ENCODE measurements at places on chromosomes 12 and 14.

GRCh38 chr12:25494926-25495325, 58.2 kb downstream of the LMNTD1 start:
- no peak for DNase-seq

- no peak for DNase-seq
Observed at GRCh38 chr14:75660238-75660629, 442 bp downstream of the ERG28 start.

GRCh38 chr12:10031771-10032175, 1.3 kb downstream of the CLEC9A start:
- DNase-seq, result no peak

GRCh38 chr14:105848570-105848969, 322.2 kb downstream of the TMEM121 start:
- DNase-seq, result no peak

- DNase-seq, result no peak
Observed at GRCh38 chr12:90331821-90332220, 623.2 kb downstream of the CCER1 start.

- no peak for DNase-seq
Observed at GRCh38 chr14:63164108-63164683, 40.0 kb upstream of the RHOJ start.

- no peak for DNase-seq
Observed at GRCh38 chr14:26067786-26068459, 529.9 kb downstream of the NOVA1 start.

- no peak for DNase-seq
Observed at GRCh38 chr12:55499810-55500252, 7.7 kb downstream of the OR6C68 start.

DNA sequence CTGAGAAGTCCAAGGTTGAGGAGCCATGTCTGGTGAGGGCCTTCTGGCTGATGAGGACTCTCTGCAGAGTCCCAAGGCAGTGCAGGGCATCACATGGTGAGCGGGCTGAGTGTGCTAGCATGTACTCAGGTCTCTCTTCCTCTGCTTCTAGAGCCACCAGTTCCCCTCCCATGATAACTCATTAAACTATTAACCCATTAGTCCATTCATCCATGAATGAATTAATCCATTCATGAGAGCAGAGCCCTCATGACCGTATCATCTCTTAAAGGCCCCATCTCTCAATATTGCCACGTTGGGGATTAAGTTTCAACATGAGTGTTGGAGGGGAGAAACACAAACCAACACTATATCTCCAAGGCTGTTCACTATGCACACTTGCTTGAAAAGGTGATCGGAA, 83.7 kb downstream of the TMEM30B start:
- DNase-seq, result peak; percentile 33

DNA sequence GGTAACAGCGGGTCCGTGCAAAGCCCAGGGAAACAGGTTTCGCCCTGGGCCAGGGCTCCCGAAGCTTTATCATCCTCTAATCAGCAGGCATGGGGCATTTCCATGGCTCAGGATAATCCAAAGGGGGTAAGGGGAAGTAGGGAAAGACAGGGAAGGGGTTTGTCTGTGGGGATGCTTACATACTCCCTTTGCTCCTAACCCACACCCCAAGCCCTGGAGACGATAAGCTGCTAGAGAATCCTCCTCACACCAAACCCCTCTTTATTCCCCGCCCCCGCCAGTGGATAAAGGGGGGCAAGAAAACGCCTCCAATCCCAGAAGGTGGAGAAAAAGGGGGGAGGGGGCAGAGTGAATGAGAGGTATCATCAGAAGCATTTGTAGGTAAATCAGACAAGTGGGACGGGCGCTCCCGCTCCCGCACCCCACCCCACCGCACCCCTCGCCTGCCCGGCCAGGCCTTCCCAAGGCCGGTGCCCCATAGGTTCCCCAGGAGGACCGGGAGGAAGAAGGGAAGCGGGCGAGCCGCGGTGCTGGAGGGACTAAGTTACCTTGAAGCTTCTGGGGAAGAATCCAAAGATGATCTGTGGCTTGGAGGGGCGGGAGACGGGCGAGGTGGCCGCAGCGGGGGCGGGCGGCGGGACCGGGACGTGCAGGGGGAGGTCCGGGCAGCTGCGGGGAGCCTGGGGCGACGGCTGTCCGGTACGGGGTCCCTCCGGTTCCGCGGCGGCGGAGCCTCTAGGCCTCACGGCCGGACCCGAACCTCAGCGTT, 762 bp downstream of the PPP2R5E start:
- DNase-seq, result peak; percentile 83

Data from NCI-H82 (cell line).